ENCODE measurements at places on chromosomes 13 and 19.

GRCh38 chr13:43124490-43124889 lies 101.1 kb downstream of the DNAJC15 start:
- no peak for DNase-seq

DNA sequence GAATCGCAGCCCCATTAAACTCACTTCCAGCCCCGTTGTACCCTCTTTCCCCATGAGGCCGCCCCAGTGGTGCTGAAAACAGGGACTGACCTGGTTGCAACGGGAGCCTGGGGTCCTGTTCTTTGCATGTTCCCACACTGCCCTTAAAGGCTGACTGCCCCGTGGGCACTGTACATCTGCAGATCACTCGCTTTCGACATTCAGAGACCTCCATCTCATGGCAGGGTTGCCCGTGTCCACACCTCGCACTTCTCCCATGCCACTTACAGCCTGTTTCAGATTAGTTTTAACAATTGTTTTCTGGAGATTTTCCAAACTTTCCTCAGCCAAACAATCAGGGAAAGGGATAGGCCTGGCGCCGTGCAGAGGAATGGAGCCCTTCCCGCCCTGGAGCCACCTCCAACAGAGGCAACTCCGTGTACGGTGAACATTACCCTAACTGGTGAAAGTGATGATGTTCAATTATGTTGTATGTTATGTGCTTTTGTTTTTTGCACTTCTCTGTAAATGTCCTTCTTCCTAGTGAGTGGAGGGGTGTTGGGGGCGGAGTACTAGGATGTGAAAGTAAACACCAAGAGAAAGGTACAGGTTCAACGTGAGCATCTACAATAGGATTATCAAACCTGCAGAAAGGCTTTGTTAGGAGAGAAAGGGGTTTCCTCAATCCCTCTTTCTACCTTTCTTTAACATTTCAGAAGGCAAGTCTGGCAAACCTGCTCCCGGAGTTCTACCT lies 262.8 kb downstream of the FOXO1 start:
- no peak for DNase-seq

GRCh38 chr19:29378126-29378525 lies 147.7 kb upstream of the VSTM2B start:
- no peak for DNase-seq

- no peak for DNase-seq
Observed at GRCh38 chr19:41416194-41416674, 10.9 kb downstream of the B3GNT8 start.

DNA sequence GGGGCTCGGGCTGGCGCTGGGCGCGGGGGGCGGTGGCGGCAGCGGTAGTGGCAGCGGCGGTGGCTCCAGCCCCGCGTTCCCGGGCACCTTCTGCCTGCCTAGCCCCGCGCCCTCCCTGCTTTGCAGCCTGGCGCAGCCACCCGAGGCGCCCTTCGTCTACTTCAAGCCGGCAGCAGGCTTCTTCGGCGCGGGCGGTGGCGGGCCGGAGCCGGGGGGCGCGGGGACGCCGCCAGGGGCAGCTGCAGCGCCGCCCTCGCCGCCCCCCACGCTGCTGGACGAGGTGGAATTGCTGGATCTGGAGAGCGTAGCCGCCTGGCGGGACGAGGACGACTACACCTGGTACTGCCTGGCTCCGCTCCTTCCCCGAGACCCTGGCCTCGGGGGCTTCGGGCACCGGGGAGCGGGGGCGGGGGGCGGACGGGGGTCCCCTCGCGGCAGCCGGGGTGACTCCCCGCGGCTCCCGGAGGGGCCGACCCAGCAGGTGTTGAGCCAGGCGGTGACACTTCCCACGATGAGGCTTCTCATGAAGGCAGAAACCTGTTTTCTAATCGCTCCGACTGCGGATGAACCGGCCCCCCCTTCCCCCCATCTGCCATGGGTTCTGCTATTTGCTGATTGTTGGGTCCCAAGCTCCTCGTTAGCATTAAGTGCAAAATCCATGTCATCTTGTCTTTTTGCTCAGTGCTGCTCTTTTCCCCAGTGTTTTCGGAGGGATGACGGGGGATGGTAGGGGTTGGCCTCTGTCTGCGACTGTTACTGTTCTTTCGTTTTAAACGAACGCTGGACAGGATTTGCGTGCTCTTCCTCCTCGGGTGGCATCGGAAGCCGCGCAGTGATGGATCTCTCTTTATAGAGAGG lies 943 bp downstream of the SLAIN1 start:
- DNase-seq: peak; percentile 47

- DNase-seq: no peak
Observed at GRCh38 chr13:70173598-70173959, 65.3 kb upstream of the KLHL1 start.

DNA sequence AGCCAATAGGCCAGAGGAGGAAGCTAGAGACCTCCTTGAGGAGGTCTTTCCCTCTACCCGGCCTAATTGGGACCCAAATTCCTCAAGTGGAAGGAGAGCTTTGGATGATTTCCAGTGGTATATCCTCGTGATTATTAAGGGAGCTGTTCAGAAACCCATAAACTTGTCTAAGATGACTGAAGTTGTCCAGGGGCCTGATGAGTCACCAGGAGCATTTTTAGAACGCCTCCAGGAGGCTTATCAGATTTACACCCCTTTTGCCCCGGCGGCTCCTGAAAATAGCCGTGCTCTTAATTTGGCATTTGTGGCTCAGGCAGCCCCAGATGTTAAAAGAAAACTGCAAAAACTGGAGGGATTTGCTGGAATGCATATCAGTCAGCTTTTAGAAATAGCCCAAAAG lies 198.1 kb downstream of the ZNF486 start:
- DNase-seq: no peak

Measured in C1 segment of cervical spinal cord (tissue), 14 donors.